Naive thymus-derived CD8-positive, alpha-beta T cell (primary cell): ENCODE measurements at places on chromosomes 6 and 20. TPM values are rescaled to one million over a fixed set of nuclear protein-coding genes. Genes with fewer than 3 reads are reported as not detected.

DNA sequence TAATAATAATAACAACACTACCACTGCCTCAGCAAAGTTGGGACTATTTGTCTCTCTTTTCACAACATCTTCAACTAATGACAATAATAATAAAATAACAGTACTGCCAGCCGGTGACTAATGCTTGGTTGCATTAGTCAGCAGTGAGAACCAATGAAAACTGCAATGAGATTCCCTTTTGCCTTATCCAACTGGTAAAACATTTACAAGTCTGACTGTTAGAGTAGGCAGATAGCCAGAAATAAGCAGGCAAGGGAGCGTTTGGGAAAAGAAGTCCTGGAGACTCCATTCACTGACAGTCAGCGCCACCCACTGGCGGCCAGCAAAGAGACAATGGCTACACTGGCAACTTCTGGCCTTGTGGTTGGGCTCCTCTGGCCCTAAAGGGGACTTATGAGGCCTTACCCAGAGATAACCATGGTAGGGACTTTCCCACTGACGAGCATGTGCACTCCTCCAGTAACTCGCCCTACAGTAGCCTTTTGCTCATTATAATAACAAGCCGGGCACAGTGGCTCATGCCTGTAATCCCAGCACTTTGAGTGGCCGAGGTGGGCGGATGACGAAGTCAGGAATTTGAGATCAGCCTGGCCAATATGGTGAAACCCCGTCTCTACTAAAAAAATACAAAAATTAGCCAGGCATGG is 3.4 kb upstream of the NSFL1C start:
- no peak for DNase-seq

DNA sequence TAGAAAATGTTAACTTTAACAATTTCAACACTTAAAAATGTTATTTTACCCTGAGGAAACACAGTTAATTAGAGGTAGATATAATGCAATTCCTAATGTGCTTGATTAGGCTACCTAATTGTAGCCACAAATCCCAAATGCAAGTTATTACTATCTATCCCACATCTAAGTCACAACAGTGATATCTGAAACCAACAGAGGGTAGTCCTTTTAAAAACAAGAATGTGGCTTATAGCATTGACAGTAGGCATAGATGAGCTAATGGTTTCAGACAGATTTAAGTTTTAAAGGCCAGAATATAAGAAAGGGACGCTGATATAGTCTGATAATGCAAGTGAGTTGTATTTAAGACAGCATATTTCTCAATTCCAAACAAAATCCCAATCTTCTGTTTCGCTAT is 23.0 kb downstream of the PLN start:
- no peak for DNase-seq

GRCh38 chr6:1179571-1180459 is 132.1 kb upstream of the FOXQ1 start:
- no peak for DNase-seq

- DNase-seq: no peak
Observed at GRCh38 chr20:24966317-24967012, 17.4 kb downstream of the CST7 start.

- no peak for DNase-seq
Observed at GRCh38 chr6:127341471-127342202, 1.8 kb downstream of the ECHDC1 start.

- no peak for DNase-seq
Observed at GRCh38 chr20:2145376-2145775, 43.7 kb downstream of the STK35 start.

GRCh38 chr20:18722371-18722770 is 91.2 kb upstream of the SCP2D1 start:
- DNase-seq: no peak

GRCh38 chr6:154402081-154402780 is 45.6 kb upstream of the IPCEF1 start:
- no peak for DNase-seq

OXT gene
- 2.6 TPM for total RNA-seq

SPEF1 gene
- 0.33 TPM for total RNA-seq

DLK2 gene
- total RNA-seq: 0.71 TPM
